LoVo (cell line): ENCODE measurements at places on chromosomes 13 and 19.

- DNase-seq: no peak
Observed at GRCh38 chr19:35015270-35015953, 14.9 kb upstream of the SCN1B start.

GRCh38 chr19:36151144-36152018 lies 866 bp downstream of the COX7A1 start:
- no peak for DNase-seq

- DNase-seq: no peak
Observed at GRCh38 chr19:5216141-5216847, 124.3 kb downstream of the PTPRS start.

DNA sequence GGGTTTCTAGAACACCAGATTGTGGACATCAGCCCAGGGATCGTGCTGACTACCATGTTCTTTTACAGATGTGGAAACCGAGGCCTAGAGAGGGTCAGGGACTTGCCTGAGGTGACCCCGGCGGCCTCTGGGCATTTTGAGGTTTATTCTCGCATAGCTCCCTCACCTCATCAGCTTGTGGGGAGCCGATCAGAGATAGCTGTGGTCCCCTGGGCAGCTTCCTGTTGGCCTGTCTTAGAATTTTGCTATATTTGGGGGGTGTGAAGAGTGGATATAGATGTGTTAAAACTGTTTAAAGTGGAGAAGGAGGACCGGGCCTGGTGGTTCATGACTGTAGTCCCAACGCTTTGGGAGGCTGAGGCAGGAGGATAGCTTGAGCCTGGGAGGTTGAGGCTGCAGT lies 6.9 kb downstream of the ARHGEF1 start:
- DNase-seq: no peak

DNA sequence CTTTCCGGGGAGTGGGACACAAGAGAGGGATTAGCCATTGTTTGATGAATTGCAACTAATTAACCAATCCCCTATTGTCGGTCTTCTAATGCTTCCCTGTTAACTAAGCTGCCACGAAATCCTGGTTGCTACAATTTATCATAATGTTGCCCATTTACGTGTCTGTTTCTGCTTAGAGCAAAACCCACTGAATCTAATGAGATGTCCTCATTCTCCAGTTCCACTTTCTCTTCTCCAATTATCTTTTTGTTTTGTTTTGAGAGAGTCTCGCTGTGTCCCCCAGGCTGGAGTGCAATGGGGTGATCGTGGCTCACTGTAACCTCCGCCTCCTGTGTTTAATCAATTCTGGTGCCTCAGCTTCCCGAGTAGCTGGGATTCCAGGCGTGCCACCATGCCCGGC lies 5.2 kb upstream of the DPP9 start:
- DNase-seq: no peak

- DNase-seq: no peak
Observed at GRCh38 chr13:110305001-110305400, 2.0 kb downstream of the COL4A1 start.

DNA sequence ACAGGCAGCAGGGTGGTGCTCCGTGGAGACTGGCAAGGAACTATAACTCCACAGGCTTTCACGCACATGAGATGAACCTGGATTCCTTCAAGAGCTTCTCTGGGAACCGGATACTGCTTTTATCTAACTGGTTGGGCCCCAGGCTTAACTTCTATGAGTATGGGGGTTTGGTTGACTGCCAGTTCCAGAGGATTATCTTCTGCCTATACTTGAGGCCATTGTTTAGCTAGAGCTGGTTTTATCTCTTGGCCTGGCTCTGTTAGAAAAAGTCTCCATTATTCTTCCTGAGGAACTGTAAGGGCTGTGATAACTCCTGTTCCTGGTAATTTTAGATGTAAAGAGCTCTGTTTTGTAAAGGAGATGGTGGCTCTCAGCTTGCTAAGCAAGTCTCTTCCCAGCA lies 40.9 kb downstream of the ZNF846 start:
- no peak for DNase-seq

DNA sequence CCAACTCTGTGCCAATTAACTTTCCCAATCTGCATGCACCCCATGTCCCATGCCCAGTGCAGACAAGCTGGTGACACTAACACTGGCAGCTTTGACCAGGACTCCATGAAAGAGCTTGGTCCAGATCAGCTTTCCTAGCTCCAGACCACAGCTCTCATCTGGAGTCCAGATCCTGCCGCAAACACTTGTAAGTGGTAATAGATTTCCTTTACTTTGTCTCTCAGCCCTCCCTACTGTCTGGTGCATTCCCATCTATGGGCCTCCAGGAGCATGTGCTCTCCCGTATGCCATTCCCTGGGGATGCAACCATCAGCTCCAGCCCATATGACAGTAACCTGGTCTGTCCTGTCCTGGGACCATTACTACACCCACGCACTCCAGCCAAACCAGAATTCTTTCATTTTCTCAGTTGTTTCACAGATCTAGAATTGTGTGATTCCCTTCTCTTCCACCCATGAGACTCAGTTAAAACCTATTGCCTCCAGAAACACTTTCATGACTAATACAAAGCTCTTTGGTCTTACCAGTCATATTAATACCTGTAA lies 4.9 kb upstream of the STARD13 start:
- no peak for DNase-seq

DNA sequence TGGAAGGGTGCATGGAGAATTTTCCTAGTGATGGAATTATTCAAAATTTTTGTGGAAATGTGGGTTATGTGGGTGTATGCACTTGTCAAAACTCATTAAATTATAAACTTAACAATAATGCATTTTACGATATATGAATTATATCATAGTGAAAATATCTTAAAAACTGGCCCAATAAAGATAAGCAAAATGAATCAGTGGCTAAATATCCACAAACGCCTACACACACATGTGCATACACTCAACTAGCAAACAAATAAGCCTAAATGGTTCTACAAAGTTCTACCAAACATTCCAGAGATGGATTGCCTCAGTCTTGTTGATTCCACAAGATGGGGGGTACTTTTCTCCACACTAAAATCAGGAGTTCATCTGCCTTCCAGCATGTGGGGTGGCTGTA lies 349.5 kb downstream of the TSHZ3 start:
- DNase-seq: no peak

- no peak for DNase-seq
Observed at GRCh38 chr19:21835810-21836444, at the start of gene ZNF43. TSS of gene ZNF43 (minus strand) at chr19:21836182. CDS start at chr19:21836038, 144 bp downstream.

- DNase-seq: peak; percentile 55
Observed at GRCh38 chr19:10808937-10809649, 26.9 kb downstream of the TMED1 start.

GRCh38 chr13:49776871-49777270 lies 15.6 kb downstream of the KPNA3 start:
- no peak for DNase-seq

GRCh38 chr13:88979465-88980175 lies 1308.4 kb downstream of the SLITRK5 start:
- DNase-seq: no peak

DNA sequence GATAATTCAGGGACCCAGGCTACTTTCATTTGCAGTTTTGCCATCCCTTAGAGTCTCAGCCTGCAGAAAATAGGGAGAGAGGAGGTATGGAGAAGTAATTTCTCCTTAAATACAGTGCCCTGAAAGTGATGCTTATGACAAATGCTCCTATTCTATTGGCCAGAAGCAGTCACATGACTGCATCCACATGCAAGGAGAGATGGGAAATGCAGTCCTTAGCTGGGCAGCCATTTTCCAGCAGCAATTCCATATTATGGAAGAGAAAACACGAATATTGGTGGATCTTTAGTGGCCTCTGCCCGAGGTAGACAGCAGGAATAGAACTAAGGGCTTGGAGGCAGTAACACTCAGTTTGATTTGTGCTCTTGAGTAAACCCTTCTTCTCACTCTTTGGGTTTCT lies 39.4 kb downstream of the VAV1 start:
- DNase-seq: peak; percentile 26

DNA sequence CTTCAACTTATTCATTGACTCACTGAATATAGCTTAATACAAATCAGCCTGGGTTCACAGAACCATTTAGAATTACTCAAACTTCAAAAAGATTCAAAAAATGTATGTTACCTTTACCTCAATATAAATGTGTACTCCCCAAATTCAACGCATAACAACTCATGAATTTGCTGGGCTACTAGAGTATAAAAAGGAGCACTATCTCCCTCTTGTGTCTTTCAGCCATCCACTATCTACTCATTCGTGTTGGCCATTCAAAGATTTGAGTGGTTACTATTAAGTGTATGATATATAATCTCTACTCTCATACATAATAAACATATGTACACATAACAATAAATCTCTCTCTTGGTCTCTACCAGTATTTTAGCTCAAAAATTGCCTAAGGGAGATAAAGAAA lies 20.3 kb downstream of the INTS6 start:
- DNase-seq: no peak

GRCh38 chr13:111623208-111623607 lies 302.8 kb downstream of the TEX29 start:
- no peak for DNase-seq

GRCh38 chr13:78659450-78659730 lies 435 bp upstream of the OBI1 start:
- no peak for DNase-seq

DNA sequence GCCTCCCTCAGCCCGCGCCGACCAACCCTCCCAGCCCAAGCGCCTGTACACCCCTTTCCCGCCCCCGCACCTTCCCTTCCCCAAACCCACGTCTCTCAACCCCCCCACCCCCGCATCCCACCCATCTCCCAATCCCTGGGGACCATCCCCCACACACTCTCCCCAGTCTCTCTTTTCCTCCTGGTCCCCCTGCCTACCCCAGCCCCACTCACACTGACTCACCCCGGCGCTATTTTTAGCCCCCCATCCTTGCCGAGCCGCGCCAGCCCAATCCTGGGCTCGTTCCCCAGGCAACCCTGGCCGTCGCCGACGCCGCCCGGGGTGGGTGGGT lies 11.7 kb downstream of the CIC start:
- DNase-seq: no peak

GRCh38 chr19:9709305-9709704 lies 34.4 kb upstream of the ZNF562 start:
- no peak for DNase-seq

GRCh38 chr19:47619763-47620162 lies 10.8 kb downstream of the BICRA start:
- DNase-seq: no peak

GRCh38 chr13:36134632-36135031 lies 3.5 kb upstream of the DCLK1 start:
- no peak for DNase-seq

DNA sequence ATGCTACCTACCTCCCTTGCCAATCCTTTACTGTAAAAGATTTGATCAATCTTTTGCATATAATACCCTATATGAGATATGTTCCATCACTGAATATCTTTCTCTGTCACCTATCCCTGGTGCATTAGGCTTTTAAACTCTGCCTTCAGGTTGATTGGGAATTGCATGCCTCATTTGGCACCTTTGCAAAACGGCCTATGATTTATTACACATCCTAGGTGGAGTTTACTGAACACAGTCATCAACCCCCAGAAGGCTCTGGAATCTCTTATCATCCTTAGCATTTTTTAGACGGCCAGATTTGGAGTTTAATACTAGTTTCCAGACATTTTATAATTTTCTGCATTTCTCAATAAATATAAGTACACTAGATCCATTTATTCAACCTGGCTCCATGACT lies 448.4 kb upstream of the SLC10A2 start:
- DNase-seq: no peak

DNA sequence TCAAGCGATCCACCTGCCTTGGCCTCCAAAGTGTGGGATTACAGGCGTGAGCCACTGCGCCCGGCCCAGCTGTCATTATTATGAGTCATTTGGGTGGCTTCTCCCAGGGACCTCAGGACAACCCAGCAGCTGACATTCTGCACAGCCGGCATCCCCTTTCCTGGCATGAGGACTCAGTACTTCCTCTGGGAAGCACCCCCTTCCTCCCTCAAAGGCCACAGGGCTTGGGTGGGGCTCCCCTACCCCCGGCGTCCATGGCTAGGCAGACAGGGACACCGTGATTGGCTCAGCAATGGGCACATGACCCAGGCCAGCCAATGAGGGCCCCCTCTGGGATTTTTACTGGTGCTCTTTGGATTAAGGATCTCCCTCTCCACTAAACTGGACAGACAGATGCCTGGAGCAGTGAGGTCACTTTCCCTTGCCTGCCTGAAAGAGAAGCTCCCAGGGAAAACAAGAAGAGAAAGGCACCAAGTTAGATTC lies 6.0 kb downstream of the KANK2 start:
- DNase-seq: peak; percentile 26

- no peak for DNase-seq
Observed at GRCh38 chr19:30364866-30365800, 7.1 kb upstream of the ZNF536 start.

GRCh38 chr13:57925751-57926150 lies 294.2 kb downstream of the PCDH17 start:
- no peak for DNase-seq

- DNase-seq: no peak
Observed at GRCh38 chr13:36436811-36437210, 4.5 kb downstream of the CCNA1 start.

DNA sequence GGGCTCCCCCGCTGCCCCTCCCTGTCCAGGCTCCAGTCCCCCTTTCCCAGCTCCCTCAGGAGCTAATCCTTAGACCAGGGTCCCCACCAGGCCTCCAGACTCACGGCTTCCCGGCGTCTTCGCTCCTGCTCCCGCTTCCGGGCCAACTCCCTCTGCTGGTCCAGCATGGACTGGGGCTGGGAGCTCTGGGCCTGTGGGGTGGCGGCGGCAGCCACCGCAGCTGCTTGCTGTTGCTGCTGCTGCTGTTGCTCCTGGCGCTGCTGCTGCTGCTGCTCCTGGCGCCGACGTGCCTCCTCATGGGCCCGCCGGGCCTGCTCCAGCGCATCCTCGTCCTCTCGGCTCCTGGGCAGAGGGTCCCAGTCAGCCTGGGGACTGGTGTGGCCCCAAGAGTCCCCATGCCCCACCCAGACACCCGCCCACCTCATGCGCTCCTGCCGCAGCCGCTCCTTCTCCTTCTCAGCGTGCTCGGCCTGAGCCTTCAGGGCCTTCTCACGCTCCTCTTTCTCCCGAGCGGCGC lies 6.4 kb upstream of the EPHX3 start:
- DNase-seq: no peak

DNA sequence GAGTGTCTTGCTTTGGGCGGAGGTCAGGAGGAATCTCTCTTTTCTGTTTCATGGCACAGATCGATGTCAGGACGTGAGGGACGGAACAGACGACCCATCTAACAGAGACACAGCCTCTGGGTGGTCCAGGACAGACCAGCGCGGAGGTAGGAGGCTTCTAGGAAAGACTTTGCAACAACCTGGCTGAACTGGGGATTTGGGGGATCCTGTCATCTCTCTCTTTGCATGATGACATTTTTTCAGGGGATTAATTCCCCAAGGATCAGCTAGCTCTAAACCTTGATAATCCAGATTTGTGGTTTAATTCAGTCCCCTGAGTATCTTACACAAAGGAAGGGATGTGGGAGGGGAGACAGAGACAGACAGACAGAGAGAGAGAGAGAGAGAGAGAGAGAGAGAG lies 14.4 kb downstream of the CABP5 start:
- no peak for DNase-seq

- DNase-seq: no peak
Observed at GRCh38 chr13:28357911-28358433, 137.0 kb downstream of the FLT1 start.

- no peak for DNase-seq
Observed at GRCh38 chr13:38967446-38967845, 23.2 kb downstream of the STOML3 start.

GRCh38 chr13:27822258-27822872 lies 30.1 kb downstream of the GSX1 start:
- no peak for DNase-seq

- no peak for DNase-seq
Observed at GRCh38 chr13:109419896-109420295, 366.5 kb downstream of the IRS2 start.

GRCh38 chr13:110089815-110090214 lies 217.1 kb downstream of the COL4A1 start:
- no peak for DNase-seq

GRCh38 chr19:926589-927350 lies 935 bp downstream of the ARID3A start:
- no peak for DNase-seq
